ENCODE measurements at places on chromosomes 12 and 14.
A peak's percentile ranks its signal among the peaks of the same experiment; 100 is the strongest.

DNA sequence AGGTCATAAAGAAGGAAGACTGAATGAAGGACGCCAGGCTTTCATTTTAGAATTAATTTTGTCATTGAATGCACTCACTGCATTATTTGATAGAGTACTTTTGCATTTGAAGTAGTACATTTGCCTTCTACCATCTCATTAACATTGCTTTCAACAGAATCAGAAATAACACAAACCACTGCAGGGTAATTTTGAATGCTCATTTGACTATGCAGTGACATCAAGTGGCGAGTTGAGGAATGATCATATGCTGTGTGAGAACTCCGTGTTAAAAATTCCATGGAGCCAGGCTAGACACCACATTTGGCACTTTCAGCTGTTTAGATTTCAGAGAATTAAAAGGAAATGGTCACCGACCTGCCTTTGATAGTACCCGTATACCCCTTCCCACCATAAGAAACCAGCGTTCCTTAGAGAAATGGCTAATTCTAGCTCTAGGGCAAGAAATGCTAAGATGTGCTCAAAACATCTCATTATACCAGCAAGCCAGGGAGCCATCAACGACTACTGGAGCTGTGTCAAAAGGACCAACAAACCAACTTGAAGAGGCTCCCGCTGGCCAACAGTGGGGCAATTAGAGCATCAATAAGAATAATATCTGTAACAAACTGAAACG lies 16.5 kb downstream of the HEBP1 start:
- DNase-seq, result peak; percentile 83

- DNase-seq, result no peak
Measured at GRCh38 chr12:46377678-46378077, 5.1 kb upstream of the SLC38A2 start.

- DNase-seq, result no peak
Measured at GRCh38 chr12:57918147-57918546, 23.2 kb upstream of the ATP23 start.

- peak; percentile 81 for DNase-seq
Measured at GRCh38 chr14:49892301-49892635, 614 bp upstream of the ARF6 start.

GRCh38 chr14:101478796-101479410 lies 82.4 kb upstream of the DIO3 start:
- no peak for DNase-seq

GRCh38 chr12:59597385-59597781 lies 1.6 kb downstream of the SLC16A7 start:
- peak; percentile 36 for DNase-seq

GRCh38 chr14:100391724-100392123 lies 68.6 kb downstream of the SLC25A47 start:
- no peak for DNase-seq

DNA sequence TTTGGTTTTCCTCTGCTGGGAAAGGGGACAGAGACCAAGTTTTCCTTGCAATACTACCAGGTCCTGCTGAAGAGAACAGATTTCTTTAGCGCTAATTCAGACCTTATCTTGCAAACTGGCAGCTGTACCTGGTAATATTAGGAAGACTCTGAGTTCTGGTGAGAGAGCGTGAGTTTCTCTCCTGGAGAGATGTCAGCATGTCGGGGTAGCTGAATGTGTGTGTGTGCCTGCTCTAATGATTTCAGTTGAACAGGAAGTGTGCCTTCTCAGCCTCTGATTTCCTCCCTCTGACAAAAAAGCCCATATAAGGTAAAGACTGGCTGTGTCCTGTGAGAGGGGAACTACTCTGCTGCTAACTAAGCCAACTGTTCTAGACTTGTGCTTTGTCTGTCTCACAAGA lies 10.3 kb upstream of the ERP27 start:
- no peak for DNase-seq

DNA sequence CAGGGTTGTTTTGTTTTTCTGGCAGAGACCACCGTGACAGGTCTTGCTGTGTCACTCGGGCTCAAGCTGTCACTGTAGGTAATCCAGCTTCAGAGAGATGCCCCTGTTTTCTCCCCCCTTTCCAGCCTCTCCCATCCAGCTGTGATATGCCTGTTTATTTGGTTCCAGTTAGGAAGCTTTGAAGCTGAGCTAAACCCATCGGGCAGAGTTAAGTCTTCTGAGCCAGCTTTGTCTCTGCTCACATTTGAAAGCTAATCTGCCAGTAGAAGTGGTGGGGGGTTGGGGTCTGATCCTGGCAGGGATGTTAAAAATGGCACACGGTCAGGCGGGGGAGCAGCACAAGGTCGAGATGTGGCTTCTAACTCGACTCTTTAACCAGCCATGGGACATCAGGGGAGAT lies 130.0 kb downstream of the TSPAN9 start:
- DNase-seq, result no peak

GRCh38 chr14:93049867-93050331 lies 65.8 kb downstream of the ITPK1 start:
- DNase-seq, result no peak

DNA sequence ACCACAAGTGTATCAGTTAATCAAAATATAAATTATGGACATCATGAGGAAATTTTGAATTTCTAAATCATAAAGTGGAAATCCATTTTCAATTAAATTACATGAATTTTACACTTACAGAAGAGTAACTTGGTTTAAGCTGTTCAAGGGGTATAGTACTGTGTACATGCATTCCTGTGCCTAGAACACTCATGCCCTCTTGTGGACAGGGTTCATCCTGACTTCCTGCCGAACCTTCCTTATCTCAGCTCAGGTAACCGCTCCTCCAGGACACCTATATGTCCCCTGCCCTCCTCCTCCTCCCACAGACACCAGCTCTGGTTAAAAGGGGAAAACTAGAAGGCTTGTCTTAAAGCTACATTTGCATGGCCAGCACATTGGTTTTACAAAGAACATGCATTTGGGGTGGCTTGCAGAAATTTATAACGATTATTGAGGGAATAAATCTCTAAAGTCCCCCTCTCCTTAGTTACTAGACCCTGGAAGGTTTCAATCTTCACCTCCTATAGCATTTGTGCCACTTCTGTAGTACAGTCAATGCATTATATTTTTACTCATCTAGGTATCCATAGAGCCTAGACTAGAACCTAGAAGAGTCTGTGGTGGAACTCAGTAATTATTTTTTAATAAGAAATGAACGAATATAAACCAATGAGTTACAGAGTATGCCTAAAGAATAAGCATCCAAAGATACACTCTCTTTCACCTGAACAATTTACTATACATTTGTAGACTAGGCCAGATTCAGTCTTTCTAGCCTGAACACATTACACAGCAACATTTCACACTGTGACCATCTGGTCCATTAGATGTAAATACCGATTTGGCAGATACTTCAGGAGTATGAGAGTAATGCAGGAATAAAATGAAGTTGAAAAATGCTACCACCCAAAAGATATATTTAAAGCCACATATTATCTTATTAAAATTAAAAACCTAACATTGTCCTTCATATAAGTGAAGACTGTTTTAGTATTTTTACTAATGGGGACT lies 345.6 kb downstream of the PAWR start:
- DNase-seq, result no peak

DNA sequence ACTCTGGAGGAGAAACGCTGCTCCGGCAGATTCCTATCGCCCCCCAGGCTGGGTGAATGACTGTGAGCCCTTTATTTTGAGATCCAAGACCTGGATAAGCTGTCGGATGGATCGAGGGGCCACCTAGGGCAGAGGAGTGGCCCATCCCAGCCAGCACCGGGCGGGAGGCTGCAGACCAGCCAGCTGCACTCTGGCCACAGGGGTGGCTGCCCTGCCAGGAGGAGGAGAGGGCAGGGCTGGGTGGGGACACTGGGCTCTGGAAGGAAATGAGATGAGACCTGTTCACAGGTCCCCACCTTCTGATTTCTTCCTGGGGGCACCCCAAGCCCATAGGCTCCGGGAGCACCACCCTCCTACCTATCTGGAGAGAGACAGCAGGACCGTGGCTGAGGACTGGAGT lies 140.0 kb downstream of the PIWIL1 start:
- no peak for DNase-seq

DNA sequence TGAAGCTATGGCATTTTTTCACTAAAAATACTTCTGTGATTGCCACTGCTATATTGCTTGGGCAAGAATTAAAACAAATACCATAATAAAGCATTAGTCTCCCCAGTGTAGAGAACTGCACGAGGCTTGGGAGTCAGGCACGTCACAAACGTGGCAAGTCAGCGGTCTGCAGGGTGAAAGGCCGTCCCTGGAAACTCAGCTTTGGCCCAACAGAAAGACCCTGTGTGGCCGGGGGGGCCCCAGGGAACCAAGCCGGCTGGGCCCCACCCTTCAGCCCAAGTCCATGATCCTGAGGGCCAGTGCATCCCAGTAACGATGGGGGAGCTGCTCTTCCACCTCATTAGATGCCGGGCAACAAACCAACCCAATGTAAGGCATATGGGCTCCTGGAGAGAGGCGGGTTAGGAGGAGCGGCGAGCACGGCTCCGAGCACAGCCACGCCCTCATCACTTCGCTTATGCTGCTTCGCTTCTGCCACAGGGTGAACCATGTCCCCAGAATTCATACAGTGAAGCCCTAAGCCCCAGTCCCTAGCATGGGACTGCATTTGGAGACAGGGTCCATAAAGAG lies 50.9 kb upstream of the GPR68 start:
- DNase-seq, result no peak

DNA sequence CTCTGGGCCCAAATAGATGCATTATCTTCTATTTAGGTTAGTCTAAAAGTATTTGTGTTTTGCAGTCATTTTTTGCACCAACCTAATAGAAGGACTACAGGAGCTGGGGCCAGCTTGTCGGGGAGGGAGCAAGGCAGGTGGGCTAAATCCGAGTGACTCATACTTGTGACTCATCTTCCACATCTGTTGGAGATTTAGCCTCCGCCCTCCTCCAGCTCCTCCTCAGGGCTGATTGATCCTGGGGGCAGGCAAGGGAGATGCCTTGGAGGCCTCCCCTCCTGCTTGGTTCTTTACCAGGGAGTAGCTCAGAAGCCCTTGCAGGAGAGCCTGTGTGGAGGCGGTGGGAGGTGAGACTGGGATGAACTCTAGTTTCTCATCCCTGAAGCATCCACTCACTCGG lies 27.9 kb downstream of the RHOF start:
- DNase-seq, result peak; percentile 68

DNA sequence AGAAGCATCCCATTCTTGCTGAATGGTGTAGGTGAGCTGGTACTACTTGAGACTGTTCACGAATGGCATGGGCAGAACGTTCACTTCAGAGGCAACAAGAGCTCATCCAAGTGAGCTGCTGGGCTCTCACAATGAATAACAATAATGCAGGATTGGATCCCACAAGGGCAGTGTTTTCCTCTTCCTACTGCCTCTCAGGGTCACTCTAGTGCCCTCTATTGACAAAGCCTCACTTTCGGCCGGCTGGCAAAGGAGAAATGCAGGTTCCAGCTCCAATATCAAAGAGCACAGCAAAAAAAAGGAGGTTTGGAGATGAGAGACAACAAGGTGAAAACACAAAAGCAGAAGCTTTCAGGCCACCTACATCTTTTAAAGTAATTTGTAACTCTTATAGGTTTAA lies 74.6 kb upstream of the MYF6 start:
- DNase-seq, result no peak

- DNase-seq, result no peak
Measured at GRCh38 chr14:21133901-21134300, 22.0 kb downstream of the OR5AU1 start.

- no peak for DNase-seq
Measured at GRCh38 chr14:74622257-74622656, 10.2 kb upstream of the LTBP2 start.

DNA sequence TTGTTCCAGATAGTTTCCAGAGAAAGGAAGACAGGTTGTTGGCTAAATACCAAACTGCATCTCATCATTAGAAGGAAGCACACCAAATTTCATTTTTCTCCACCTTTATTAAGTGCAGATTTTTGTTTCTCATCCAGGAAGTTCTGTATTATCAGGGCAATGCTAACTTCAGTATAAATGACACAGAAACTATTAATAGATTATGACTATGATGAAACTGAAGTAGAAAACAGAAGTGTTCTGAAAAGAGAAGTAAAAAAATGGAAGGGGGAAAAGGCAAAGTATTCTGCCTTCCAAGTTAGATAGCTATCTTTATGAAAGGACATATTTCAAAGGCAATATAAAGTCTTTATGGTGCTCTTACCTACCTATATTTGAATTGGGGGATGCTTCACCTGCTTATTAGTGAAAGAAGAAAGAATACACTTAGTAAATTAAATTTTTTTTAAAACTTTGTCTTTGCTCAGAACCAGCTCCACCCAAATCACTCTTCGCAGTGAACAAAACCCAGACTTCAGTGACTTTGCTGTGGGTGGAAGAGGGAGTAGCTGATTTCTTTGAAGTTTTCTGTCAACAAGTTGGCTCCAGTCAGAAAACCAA lies 223.9 kb downstream of the PTPRO start:
- DNase-seq, result no peak

- DNase-seq, result no peak
Measured at GRCh38 chr12:77007476-77007875, 57.9 kb downstream of the E2F7 start.

- DNase-seq, result no peak
Measured at GRCh38 chr12:93827179-93827578, 150.0 kb downstream of the CRADD start.

DNA sequence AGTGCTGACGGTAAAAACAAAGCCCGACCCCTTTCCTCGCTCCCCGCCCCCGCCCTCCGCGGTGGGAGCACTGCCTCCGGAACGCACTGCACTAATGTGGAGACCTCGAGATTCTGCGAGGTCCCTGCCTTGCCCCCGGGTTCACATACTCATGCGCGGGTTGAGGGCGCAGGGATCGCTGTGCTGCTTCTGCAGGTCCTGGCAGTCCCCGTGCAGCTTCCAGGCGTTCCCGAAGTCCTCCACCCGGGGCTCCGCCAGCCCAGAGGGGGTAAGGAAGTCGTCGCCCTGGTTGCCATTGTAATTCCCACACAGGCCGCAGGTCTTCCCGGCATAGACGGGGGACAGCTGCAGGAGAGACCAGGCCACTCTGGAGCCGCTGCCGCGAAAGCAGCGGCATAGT lies 66.8 kb downstream of the VWF start:
- no peak for DNase-seq

GRCh38 chr14:77120771-77121743 lies 20.5 kb downstream of the ZDHHC22 start:
- no peak for DNase-seq

- DNase-seq, result no peak
Measured at GRCh38 chr12:20560935-20561334, 134.2 kb upstream of the SLCO1C1 start.

DNA sequence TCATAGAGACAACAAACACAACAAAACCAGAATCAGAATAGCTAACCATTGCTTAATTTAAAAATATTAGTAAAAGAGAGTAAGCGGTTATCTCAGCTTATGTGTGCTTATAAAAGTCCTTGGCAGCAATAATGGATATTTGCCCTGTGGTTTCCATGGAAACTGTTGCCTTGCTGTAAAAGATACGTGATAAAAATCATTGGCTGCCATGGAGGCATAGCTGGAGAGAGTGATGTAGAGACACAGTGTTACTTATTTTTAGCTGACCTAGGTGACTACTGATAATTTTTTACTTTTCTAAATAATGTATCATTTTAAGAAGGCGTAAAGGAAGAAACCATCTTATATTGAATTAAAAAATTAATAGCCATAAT lies 92.9 kb downstream of the ERC1 start:
- DNase-seq, result peak; percentile 43

DNA sequence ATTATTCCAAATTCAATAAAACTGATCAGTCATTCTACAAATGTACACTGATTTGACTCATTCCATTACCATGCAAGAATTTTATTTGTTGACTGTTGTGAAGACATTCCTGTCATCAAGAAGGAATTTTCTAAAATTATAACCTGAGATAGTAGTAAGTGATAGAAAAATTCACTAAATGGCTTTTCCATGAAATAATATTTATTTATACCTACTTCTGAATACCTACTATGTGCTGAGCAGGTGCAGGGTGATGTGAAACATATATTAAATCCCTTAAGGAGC lies 841.7 kb downstream of the NRXN3 start:
- DNase-seq, result no peak

GRCh38 chr14:37763266-37763665 lies 167.8 kb downstream of the TTC6 start:
- DNase-seq, result no peak
